ENCODE measurements at places on chromosomes 1 and 21. TPM values are rescaled to one million over a fixed set of nuclear protein-coding genes. Genes with fewer than 3 reads are reported as not detected.

RAB7B gene
- 1.1 TPM for total RNA-seq

RSRP1 gene
- 20.8 TPM for total RNA-seq

SYT14 gene
- 0.07 TPM for total RNA-seq

CCDC27 gene
- total RNA-seq, result not detected

DIO1 gene
- not detected for total RNA-seq

AGO4 gene
- total RNA-seq, result 5.7 TPM

DNALI1 gene
- total RNA-seq, result not detected

SEMA6C gene
- total RNA-seq, result 2.2 TPM

Data from A549 treated with Hydrocortisone at 1 μM for 4 hours (cell line).